ENCODE measurements at places on chromosomes 5 and 9.

- no peak for DNase-seq
These were observed 191.3 kb downstream of the RGS3 start for GRCh38 chr9:113654605-113655428.

GRCh38 chr9:125654121-125654520 lies 52.9 kb downstream of the MAPKAP1 start:
- no peak for DNase-seq

DNA sequence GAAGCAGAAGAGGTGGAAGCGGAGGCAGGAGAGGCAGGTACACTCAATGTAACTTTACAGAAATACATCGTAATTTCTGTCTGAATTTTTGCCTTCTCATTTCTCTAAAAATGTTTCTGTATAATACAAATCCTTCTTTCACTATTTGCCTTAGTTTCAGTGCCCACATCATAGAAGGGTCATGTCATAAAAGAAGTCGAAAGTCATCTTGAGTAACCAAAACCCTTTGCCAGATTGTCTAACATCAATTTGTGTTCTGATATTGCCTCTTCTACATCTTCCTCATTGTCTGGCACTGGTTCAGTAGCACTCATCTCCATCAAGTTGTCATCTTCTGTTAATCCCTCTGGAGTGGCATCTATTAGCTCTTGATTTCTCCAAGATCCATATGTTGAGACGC lies 6.2 kb upstream of the CYFIP2 start:
- DNase-seq: no peak

GRCh38 chr9:27094640-27095298 lies 14.3 kb upstream of the TEK start:
- no peak for DNase-seq

GRCh38 chr5:138351517-138351916 lies 968 bp upstream of the KDM3B start:
- DNase-seq: no peak
